ENCODE measurements at places on chromosomes 6 and 20. TPM values are rescaled to one million over a fixed set of nuclear protein-coding genes. Genes with fewer than 3 reads are reported as not detected.
A peak's percentile ranks its signal among the peaks of the same experiment; 100 is the strongest.

- H3K36me3 ChIP-seq, result no peaks in the 10 kb centered on the region
- 0 out of 2 replicates have a peak overlapping the region, but pooled peaks have one; percentile 85 for H3K4me3 ChIP-seq
- H3K27ac ChIP-seq, result no peak overlapping the region
- no peaks in the 10 kb centered on the region for H3K27me3 ChIP-seq
- no peak for DNase-seq
Measured at GRCh38 chr6:109453594-109454495, 1.7 kb downstream of the MICAL1 start.

DNA sequence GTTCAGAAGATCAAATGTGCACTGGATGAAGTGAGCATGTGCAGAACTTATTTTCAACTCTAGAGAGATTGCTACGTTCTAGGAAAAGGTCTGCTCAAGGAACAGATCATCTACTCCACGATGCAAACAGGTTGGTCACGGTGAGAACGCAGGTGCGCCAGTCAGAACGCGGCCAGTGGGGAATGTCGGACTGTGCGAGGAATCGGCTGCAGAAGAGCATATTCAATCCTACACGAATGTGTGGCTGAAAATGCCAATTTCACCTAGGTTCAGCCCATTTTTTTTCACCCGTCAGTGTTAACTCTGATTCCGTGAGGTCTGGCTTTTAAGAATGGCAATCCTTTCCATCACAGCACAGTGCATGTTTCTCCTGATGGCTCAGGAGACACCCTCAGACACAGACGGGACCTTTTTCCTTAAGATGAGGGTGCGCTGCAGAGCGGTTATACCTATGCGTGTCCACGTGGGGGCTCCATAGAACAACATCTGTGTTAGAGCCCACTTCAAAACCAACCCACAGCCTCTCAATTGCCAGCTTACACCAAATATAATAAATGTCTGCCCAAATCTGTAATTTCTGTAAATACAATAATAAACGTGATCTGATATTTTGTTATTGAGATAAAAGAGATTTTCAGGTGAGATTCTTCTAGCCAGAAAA, 250.4 kb downstream of the FOXA2 start:
- H3K4me1 ChIP-seq, result no peaks in the 10 kb centered on the region
- peak; percentile 38 for DNase-seq
- no peaks in the 10 kb centered on the region for H3K36me3 ChIP-seq
- peaks cover 26% of the 10 kb centered on the region for H3K27me3 ChIP-seq
- no peak overlapping the region for H3K4me3 ChIP-seq
- H3K27ac ChIP-seq, result no peak overlapping the region

- H3K4me3 ChIP-seq, result no peak overlapping the region
- H3K36me3 ChIP-seq, result no peaks in the 10 kb centered on the region
- no peak for DNase-seq
- H3K27me3 ChIP-seq, result no peaks in the 10 kb centered on the region
- H3K4me1 ChIP-seq, result peaks cover 11% of the 10 kb centered on the region
Measured at GRCh38 chr20:32589256-32589655, 4.1 kb upstream of the NOL4L start.

GRCh38 chr6:75098709-75099108, 107.1 kb downstream of the COL12A1 start:
- peaks cover 10% of the 10 kb centered on the region for H3K36me3 ChIP-seq
- H3K27me3 ChIP-seq, result no peaks in the 10 kb centered on the region
- H3K27ac ChIP-seq, result peak overlapping the region; percentile 43
- DNase-seq, result peak; percentile 47

GRCh38 chr6:159108426-159108985, 60.7 kb upstream of the FNDC1 start:
- H3K36me3 ChIP-seq, result no peaks in the 10 kb centered on the region
- H3K27ac ChIP-seq, result no peak overlapping the region
- peaks cover 39% of the 10 kb centered on the region for H3K4me1 ChIP-seq

DNA sequence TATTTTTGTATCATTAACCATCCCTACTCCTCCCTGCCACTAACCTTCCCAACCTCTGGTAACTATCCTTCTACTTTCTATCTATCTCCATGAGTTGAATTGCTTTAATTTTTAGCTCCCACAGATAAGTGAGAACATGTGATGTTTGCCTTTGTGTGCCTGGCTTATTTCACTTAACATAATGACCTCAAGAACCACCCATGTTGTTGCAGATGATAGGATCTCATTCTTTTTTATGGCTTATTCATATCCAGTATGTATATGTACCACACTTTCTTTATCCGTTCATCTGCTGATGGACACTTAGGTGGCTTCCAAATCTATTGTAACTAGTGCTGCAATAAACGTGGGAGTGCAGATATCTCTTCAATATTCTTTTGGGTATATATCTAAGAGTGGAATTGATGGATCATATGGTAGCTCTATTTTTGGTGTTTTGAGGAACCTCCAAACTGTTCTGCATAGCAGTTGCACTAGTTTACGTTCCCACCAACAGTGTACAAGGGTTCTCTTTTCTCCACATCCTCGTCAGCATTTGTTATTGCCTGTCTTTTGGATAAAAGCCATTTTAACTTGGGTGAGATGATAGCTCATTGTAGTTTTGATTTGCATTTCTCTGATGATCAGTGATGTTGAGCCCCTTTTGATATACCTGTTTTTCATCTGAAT, 201.4 kb downstream of the ARHGAP18 start:
- H3K4me1 ChIP-seq, result peaks cover 9% of the 10 kb centered on the region
- DNase-seq, result no peak
- no peaks in the 10 kb centered on the region for H3K27me3 ChIP-seq
- H3K27ac ChIP-seq, result no peak overlapping the region
- H3K4me3 ChIP-seq, result no peak overlapping the region

DNA sequence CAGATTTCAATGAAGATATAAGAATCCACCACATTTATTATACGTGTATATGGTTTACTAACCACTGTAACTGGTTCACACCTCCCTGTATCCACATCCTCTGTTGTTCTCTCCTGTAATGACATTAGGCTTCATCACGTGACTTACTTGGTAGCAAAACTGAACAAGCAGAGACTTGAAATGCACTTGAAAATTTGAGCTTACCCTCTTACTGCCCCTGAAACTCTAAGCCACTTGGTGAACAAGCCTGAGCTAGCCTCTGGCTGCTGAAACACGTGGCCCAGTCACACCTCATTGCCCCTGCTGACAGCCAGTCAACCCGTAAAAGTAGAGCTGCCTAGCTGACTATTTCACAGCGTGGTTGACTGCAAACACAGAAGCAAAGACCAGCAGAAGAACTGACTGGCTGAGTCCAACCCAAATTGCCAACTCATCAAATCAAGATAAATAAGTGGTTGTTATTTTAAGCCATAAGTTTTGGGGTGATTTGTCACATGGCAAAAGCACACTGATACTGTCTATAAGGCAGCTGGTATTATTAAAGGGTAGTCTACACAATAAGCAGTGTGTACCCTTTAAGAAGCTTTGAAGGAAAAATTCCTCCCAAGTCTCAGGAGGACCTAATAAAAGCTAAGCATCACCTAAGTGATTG, 109.0 kb downstream of the RALGAPA2 start:
- no peaks in the 10 kb centered on the region for H3K27me3 ChIP-seq
- no peaks in the 10 kb centered on the region for H3K4me1 ChIP-seq
- DNase-seq, result no peak
- no peaks in the 10 kb centered on the region for H3K36me3 ChIP-seq
- H3K27ac ChIP-seq, result no peak overlapping the region

DNA sequence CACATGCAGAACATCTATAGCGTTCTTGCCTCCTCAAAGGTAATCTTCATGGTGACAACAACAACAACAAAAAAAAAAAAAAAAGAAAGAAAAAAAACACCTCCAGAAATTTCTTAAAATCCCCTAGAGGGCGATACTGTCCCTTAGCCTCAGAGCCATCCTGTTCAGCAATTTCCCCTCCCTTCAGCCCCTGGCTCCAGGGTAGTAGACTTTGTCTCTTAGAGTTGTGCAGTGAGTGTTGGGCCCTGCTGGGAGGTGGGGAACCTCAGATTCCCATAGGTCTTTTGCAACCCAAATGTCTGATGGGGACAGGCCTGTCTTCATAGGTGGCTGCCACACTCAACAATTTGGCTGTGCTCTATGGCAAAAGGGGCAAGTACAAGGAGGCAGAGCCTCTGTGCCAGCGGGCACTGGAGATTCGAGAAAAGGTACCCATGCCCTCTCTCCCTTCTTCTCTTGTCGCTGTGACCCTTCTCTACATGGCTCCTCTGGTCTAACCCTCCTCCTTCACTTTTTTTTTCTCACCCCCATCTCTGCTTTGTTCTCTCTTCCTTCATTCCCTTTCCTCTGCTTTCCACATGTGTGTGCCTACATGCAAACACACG, 6.0 kb upstream of the PTK7 start:
- H3K27me3 ChIP-seq, result no peaks in the 10 kb centered on the region
- no peak overlapping the region for H3K27ac ChIP-seq
- H3K4me3 ChIP-seq, result no peak overlapping the region
- no peaks in the 10 kb centered on the region for H3K36me3 ChIP-seq
- peaks cover 3% of the 10 kb centered on the region for H3K4me1 ChIP-seq

DNA sequence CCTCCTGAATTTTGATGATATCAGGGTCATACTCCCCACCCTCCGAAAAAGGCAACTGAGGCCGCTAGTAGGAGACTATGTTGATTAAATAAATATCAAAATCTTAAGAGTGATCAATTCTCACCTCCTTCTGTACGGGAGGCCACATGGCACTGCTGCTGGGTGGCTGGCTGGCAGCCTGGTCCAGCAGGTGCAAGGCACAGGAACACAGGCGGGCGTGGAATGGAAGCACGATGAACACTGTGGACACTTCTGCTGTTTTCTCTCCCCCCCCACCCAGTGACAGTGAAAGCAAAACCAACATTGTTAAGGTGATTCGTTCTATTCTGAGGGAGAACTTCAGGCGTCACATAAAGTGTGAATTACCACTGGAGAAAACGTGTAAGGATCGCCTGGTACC, 9.7 kb upstream of the CLDN20 start:
- no peak overlapping the region for H3K27ac ChIP-seq
- peaks cover 6% of the 10 kb centered on the region for H3K4me1 ChIP-seq
- H3K4me3 ChIP-seq, result no peak overlapping the region
- H3K36me3 ChIP-seq, result peaks cover 21% of the 10 kb centered on the region

GRCh38 chr6:168623736-168624135, 182.8 kb downstream of the SMOC2 start:
- H3K4me3 ChIP-seq, result no peak overlapping the region
- H3K36me3 ChIP-seq, result no peaks in the 10 kb centered on the region
- no peak for DNase-seq
- H3K27me3 ChIP-seq, result no peaks in the 10 kb centered on the region

DNA sequence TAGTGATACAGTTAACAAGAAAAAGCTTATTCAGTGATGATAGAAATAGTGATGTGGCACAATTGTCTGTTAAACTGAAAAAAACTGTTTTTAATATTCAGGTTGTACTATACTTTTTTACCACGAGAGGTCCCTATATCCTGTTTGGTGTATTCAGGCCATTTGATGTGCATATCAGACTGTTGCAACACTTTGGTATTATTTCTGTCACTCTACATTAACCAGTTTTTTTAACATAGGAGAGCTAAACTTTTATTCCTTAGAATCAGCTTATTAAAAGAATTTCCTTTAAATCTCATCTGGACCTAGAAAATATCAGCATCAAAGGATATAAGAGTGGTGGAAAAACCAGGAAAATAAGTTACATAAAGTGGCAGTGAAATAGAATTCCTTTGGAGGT, 36.8 kb downstream of the TSPYL4 start:
- DNase-seq, result peak; percentile 24
- no peaks in the 10 kb centered on the region for H3K36me3 ChIP-seq
- H3K4me1 ChIP-seq, result no peaks in the 10 kb centered on the region
- H3K4me3 ChIP-seq, result no peak overlapping the region
- H3K27me3 ChIP-seq, result no peaks in the 10 kb centered on the region

GRCh38 chr6:41785254-41785653, 2.2 kb upstream of the TOMM6 start:
- H3K4me1 ChIP-seq, result peaks cover 28% of the 10 kb centered on the region
- H3K4me3 ChIP-seq, result no peak overlapping the region
- peaks cover 8% of the 10 kb centered on the region for H3K36me3 ChIP-seq
- DNase-seq, result no peak

DNA sequence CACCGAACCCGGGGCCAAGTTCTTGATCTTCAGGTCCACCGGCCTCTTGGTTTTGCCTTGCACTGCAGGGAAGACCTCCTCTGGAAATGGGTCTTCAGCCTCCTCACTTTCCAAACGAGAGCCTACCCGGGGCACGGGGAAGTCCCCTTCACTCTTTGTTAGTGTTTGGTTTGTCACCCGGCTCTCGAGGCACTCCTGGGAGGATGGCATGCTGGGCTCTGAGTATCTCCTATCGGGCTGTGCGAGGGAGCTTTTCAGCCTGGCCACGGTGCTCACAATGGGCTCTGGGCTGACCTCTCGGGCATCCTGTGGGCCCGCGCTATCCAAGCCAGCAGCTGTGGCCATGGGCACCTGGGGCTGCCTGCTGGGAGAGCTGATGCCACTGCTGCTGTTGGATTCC, 8.1 kb downstream of the TAGAP start:
- H3K36me3 ChIP-seq, result no peaks in the 10 kb centered on the region
- H3K4me3 ChIP-seq, result no peak overlapping the region
- no peak for DNase-seq
- H3K4me1 ChIP-seq, result no peaks in the 10 kb centered on the region

DNA sequence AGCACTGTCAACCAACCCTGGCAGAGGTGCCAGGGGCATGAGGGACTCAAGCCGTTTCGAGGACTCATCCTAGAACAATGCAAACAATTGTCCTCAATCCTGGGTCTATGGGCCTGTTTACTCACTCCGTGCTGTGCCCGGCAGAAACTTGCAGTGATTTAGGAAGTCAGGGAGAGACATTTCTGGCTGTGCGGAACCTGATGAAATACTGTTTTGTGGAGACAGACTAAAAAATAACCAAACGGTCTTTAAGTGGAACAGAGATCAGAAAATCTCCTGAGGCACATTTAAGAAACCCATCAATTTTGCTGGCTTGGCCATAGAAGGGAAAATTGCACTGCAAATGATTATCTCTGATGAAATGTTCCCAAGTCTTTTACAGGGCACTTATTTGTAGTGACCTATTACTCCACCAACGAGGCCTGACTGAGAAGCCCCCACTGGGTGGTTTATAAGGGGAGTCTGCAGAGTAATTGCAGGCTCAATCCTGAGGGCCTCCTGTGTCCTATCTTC, 79.8 kb upstream of the KCNK16 start:
- peaks cover 8% of the 10 kb centered on the region for H3K27me3 ChIP-seq
- no peak overlapping the region for H3K27ac ChIP-seq
- no peaks in the 10 kb centered on the region for H3K36me3 ChIP-seq
- no peak for DNase-seq
- no peak overlapping the region for H3K4me3 ChIP-seq
- no peaks in the 10 kb centered on the region for H3K4me1 ChIP-seq

DNA sequence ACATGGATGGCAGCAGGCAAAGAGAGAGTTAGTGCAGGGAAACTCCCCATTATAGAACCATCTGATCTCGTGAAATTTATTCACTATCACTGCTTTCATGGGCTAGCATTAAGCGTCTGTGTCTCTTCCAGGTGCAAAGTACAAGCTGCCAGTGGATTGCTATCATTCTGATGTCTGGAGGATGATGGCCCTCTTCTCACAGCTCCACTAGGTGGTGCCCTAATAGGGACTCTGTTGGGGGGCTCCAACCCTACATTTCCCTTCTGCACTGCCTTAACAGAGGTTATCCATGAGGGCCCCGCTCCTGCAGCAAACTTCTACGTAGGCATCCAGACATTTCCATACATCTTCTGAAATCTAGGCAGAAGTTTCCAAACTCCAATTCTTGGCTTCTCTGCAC, 347.8 kb upstream of the HS3ST5 start:
- no peak for DNase-seq
- no peaks in the 10 kb centered on the region for H3K27me3 ChIP-seq
- H3K4me1 ChIP-seq, result no peaks in the 10 kb centered on the region
- no peak overlapping the region for H3K27ac ChIP-seq

GRCh38 chr20:10637031-10637559, 36.7 kb downstream of the JAG1 start:
- H3K27me3 ChIP-seq, result no peaks in the 10 kb centered on the region
- peaks cover 18% of the 10 kb centered on the region for H3K36me3 ChIP-seq
- no peak overlapping the region for H3K4me3 ChIP-seq
- H3K4me1 ChIP-seq, result no peaks in the 10 kb centered on the region
- DNase-seq, result no peak
- H3K27ac ChIP-seq, result no peak overlapping the region

RIPOR3 gene
- total RNA-seq, result 0.22 TPM

PMEPA1 gene
- total RNA-seq, result 0.64 TPM
